ENCODE measurements at places on chromosomes 5 and 9.

- no peak for DNase-seq
These were observed 564.0 kb downstream of the PSAT1 start for GRCh38 chr9:78860801-78861475.

- DNase-seq, result no peak
These were observed 42.2 kb upstream of the PDE8B start for GRCh38 chr5:77168161-77168878.

- DNase-seq, result no peak
These were observed 760 bp downstream of the ALDH1B1 start for GRCh38 chr9:38393128-38393796.

DNA sequence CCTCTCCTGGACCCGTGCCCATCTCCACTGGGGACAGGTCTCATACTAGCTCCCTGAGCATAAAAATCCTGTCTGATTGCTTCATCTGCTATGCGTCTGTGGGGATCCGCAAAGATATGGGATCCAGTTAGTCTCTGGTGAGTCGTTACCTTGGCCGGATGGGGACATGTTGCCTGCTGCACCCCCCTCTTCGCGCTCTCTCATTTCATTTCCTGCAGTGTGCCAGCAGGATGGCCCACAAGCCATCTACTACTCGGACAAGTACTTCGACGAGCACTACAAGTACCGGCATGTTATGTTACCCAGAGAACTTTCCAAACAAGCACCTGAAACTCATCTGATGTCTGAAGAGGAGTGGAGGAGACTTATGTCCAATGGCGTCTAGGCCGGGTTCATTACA is 17.0 kb upstream of the CEP78 start:
- no peak for DNase-seq

DNA sequence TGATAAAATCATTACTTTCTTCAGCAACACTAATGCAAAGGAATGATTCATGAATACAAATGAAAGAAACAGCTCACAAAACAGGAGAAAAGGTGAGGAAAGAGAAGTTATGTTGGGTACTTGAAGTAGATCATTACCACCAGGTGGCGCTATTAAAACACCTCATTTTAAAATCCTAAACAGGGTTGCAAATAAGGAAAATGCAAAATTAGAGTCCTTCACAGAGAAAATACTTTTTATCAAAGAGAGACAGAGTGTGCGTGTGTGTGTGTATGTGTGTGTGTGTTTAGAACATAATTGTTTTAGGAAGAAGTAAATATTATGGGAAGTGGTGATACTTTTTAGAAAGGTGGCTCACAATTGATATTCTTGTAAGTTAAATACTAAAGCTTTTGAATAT is 49.5 kb upstream of the CD180 start:
- no peak for DNase-seq

- DNase-seq, result no peak
These were observed 893.2 kb downstream of the DTWD2 start for GRCh38 chr5:118095115-118095514.

- no peak for DNase-seq
These were observed 342.3 kb downstream of the ZSWIM6 start for GRCh38 chr5:61674378-61674777.

GRCh38 chr9:134919303-134919702 is 1.6 kb upstream of the FCN1 start:
- DNase-seq, result no peak

DNA sequence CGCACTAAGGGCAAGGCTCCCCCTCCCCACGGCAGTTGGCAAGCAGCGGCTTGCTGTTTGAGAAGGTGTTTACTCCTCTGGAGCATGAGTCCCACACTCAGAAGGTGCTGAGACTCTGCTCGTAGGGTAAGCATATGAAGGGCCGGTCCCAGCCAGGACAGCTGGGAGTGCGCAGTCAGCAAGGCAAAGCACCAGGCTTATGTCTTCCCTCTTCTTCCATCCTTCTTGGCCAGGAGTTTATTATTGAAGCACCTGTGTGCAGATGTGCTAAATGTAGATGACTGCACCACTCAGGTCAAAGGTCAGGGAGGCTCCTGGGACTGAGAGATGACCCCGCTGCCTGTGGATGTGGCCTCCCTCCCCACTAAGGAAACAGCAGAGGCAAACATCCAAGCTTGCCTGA is 27.0 kb upstream of the CDKN2AIPNL start:
- DNase-seq, result no peak

DNA sequence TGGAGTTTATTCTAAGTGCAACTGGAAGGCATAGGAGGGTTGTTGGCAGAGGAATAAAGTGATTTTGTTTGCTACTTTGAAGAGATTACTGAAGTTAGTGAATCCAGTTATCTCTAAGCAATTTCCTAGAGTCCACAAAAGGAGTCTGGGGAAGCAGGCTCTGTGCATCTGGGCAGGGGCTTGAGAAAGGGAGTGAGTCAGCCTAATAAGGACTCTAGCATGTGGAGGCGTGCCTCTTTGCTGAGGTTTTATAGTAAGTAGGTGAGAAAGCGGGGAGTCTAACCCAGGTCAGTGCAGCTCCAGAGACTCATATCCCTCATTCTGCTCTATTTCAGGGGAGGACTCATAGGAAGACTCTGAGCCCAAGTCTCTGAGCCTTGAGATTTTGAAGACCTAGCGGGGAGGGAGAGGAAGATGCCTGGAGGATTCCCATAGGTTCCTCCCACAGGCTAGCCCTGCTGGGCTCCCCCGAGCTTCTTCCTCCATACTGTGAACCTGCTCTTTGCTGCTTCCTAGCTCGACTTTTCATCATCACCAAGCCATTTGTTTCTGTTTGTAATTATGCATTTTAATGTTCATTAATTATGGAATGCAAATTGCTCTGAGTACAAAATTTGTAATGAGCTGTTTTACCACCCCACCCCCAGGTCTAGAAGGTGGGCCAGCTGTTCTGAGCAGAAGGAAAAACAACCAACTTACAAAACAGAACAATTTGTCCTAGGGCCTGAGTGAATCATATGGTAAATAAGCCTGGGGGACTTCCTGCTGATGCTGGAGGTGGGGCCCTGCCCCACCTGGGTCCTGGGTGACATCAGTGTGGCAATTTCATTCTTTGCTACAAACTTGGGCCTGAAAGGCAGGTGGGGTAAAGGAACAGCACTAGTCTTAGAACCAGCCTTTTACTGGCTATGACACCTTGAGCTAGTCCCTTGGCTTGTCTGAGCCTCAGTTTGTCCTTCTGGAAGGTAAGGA is 150.2 kb downstream of the TRIM32 start:
- DNase-seq, result no peak

GRCh38 chr5:61304590-61305381 is 27.3 kb upstream of the ZSWIM6 start:
- no peak for DNase-seq

- DNase-seq, result no peak
These were observed 72.4 kb downstream of the HABP4 start for GRCh38 chr9:96522366-96522765.

GRCh38 chr9:85118990-85119755 is 449.6 kb downstream of the NTRK2 start:
- DNase-seq, result no peak

DNA sequence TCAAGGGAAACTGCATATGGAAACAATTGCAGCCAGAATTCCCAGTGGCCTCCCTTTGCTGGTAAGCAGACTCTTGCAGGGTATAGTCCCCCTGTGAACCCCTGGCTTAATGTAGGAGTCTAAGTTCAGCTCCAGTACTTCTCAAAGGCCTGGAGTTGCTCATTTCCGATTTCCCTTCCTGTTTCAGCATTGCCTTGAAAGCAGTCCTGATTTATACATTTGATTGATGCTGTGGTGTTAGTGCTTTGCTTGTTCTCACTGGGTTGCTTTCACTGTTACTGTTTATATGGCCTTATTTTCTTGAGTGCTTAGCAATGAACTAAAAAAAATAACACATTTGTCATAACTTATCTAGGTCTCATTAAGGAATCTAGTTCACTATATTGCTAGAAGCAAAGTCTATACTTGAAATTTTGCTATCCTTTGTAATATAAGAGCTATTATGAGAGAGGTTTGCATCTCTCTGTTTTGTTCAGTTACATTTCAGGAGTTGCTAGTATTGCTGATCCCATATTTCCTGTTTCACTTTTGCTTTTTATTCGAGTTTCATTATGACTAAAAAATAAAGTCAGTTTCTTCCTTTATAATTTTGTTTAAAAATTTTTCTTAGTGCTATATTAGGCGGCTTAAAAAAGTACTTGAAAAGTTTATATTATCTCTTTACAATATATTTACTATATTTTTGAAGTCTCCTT is 122.4 kb upstream of the NMUR2 start:
- DNase-seq, result no peak

DNA sequence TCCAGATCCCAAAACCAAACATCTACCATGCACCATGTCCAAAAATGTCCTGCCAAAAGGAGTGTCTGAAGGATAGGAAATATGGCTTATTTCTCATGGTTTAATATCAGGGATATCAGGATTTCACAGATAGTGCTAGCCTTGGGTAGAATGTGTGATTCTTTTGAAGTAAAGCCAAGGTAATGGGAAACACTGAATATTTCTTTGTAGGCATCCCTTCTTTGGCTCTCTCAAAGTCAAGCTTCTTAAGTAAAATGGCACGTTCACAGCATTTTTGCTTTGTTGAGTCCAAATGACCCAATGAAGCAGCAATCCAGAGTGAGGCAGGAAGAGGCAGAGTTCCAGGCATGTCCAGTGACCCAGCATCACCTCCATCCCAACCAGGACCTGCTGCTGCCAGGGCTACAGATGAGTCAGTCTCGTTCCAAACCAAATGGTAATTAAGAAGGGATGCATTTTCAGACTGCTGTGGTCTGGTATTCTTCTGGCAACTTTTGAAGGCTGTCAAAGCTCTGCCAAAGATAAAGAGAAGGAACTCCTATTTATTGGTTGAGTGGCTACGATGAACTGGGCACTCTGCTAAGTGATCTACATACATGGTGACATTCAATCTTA is 678.8 kb upstream of the KLF4 start:
- no peak for DNase-seq

GRCh38 chr5:147223948-147224791 is 10.7 kb upstream of the STK32A start:
- no peak for DNase-seq

GRCh38 chr5:67095346-67096171 is 101.0 kb downstream of the CD180 start:
- DNase-seq, result no peak

All from stimulated activated CD8-positive, alpha-beta memory T cell treated with anti-CD3 and anti-CD28 coated beads, Interleukin-7, amount 100 ng/mL, for 24 hours (primary cell).